Stimulated activated CD8-positive, alpha-beta memory T cell treated with anti-CD3 and anti-CD28 coated beads, Interleukin-7, amount 100 ng/mL, for 24 hours (primary cell): ENCODE measurements at places on chromosomes 7 and 10.

GRCh38 chr7:13110107-13110506 is 422.7 kb downstream of the ARL4A start:
- no peak for DNase-seq

- DNase-seq: no peak
These were observed 72.0 kb upstream of the PARD3 start for GRCh38 chr10:34886906-34887642.

GRCh38 chr10:30782157-30782536 is 152.6 kb upstream of the LYZL2 start:
- DNase-seq: no peak

- DNase-seq: no peak
These were observed 15.9 kb upstream of the IGF2BP3 start for GRCh38 chr7:23486002-23486773.

DNA sequence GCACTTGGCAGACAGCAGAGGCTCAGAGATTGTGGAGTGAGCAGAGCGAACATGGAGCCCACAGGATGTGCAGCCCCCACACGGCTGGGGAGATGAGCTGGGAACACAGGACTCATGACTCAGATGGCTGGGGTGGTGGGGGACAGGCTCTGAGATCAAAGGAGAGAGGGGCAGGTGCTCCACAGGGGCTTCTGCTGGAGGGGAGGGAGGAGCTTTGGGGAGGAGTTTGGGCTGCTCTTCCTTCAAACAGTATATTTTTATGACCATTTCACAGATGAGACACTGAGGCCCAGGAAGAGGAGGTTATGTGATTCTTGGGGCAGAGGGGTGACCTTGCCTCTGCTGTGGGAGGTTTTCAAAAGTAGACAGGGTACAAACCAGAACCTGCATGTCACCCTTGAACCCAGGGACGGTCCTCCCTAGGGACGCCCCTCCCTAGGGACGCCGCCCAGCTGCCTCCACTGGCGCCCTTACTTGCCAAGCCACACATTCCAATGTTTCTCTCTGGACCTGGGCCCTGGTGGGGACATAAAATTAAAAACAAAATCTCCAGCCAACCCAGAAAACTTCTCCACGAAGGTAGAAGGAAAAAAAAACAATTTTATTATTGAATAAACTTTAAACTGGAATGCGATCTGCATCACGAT is 981 bp upstream of the CRYGN start:
- no peak for DNase-seq

DNA sequence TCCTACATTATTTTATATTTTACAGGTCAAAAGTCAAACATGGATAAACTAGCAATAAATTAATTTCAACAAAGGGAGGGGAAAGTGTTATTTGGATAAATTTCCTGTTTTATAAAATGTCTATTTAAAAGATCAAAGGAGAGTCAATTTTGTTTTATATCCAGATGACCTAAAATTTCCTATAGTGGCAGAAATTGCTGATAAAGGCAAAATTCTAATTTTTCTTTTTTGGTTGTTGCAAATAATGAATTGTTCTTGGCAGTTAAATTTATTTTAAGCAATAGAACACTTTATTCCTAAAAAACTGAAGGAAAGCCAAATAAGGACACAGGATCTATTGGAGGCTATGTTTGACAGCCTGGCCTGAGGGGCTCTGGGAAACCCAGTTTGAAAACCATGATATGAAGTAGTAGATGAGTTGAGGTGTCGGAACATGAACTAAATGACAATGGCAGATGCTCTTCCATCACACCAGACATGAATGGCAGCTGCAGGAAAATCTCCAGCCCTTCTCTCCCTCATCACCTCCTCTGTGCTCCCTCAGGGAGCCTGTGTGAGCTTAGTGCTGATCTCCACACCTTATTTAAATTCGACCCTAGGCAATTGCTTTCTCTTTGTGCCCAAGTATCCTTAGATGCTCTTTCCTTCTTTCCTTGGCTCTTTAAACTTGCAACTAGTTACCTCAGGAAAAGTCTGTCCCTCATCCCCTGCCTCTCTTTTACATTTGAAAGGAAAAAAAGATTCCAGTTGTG is 395.0 kb downstream of the THSD7A start:
- no peak for DNase-seq

- DNase-seq: no peak
These were observed 192.2 kb downstream of the NXPH1 start for GRCh38 chr7:8625612-8626011.

- peak; percentile 49 for DNase-seq
These were observed 61.1 kb downstream of the JCAD start for GRCh38 chr10:29998142-29998808.

- DNase-seq: no peak
These were observed 134.4 kb downstream of the DLG5 start for GRCh38 chr10:77792155-77792554.

DNA sequence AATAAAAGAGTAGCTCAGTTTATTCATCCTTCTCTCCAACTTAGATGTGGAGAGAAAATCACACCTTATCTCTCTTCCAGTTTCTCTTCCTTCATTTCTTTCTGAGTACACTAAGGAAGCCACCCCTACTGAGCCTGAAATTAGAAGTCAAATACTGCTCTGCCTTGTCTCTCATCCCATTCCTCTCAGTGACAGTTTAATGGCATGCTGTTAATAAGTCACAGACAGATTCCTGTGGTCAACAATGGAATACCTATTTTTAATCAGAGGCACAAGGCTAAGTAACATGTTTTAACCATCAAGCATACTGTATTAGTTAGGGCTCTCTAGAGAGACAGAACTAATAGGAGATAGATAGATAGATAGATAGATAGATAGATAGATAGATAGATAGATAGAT is 253.2 kb downstream of the HTR7 start:
- DNase-seq: no peak

- no peak for DNase-seq
These were observed 19.6 kb upstream of the SCIN start for GRCh38 chr7:12550956-12551355.

GRCh38 chr7:144713850-144714249 is 122.0 kb downstream of the TPK1 start:
- DNase-seq: no peak

- no peak for DNase-seq
These were observed 22.4 kb upstream of the IFIT1B start for GRCh38 chr10:89355394-89355931.

DNA sequence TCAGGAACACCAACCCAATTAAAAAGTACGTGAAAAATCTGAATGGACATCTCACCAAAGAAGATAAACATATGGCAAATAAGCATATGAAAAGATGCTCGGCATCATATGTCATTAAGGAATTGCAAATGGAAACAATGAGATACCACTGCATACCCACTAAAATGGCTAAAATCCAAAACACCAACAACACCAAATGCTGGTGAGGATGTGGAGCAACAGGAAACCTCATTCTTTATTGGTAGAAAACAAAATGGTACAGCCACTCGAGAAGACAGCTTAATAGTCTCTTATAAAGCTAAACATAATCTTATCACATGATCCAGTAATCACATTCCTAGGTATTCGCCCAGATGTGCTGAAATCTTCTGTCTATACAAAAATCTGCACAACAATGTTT is 13.1 kb downstream of the RSU1 start:
- DNase-seq: no peak

GRCh38 chr7:155154586-155154985 is 84.5 kb downstream of the HTR5A start:
- no peak for DNase-seq

DNA sequence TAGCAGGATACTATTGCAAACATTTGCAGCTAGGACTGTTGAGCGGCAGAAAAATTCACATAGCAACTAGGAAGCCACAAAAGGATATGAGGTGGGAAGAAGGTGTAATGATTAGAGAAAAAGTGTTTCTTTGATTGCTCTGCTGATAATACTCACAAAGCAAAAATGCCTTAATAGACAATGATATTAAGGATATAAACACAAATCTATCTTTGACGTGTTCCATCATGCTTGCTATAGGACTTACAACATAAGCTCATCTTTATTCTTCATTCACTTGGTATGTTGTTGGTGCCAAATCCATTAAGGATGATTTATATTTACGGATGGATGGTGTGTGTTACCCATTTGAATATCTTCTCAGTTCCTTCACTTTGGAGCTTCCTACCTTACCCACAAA is 309.3 kb downstream of the GPR37 start:
- no peak for DNase-seq

GRCh38 chr7:4683043-4683883 is 1.2 kb downstream of the FOXK1 start:
- no peak for DNase-seq

- no peak for DNase-seq
These were observed 37.2 kb downstream of the CYCS start for GRCh38 chr7:25087855-25088254.

DNA sequence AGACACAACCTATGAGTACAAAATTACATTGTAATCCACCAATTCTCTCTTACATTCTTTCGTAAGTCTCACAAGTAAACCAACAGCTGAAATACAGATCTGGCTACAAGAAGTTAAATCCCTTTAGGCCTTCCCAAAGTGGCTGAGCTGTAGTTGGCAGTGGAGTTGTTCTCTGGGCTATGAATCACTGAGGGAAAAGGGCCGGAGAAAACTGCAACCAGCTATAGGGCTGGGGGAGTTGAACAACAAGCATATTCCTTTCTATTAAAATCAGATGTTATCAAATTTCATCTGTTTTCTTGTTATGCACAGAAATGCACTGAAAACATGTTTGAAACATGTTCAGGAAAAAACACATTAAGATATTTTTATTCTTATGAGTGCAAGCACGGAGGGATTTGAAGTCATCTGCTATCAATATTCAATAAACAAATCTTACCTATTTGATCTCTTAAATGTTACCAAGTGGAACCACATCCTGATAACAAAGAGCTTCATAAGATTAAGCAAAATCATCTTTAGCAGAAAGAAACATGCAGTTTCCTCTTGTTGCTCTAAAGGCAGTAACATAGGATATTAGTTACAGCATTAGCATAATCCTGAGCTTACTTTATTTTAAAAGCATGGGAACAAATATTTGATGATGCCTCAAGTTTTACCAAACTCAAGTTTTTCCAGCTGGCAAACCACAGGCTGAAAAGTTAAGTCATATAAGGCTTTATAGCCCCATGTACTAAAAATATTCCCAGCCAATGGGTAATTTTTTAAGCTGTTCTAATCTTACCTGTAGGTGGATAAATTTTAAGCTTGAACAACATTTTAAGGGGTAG is 212.7 kb downstream of the TAX1BP1 start:
- no peak for DNase-seq

DNA sequence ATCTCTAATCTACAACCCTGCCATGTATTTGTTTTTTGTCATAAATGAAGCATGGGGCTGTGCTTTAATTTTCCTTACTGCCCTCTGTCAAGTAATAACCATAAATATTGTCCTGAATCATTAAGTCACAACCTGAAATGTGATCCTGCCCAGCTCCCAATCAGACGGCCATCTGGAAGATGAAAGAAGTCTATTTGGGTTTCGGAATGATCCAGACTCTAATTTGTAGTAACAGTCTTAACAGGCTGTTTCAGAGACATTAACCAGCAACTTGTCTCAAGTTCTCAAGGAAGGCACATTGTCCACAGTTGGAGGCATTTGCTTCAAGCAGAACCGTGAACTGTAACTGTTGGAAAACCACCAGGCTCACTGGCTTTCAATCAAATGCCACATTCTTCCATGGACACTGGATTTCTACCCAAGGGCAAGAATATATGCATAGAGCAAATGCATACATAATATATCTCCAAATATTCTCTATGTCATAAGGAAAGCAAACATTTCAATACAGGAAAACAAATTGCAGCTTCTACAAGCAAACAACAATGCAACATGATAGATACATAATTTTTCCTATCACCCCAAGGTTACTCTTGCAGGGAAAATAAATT is 405.2 kb upstream of the NPVF start:
- DNase-seq: no peak

DNA sequence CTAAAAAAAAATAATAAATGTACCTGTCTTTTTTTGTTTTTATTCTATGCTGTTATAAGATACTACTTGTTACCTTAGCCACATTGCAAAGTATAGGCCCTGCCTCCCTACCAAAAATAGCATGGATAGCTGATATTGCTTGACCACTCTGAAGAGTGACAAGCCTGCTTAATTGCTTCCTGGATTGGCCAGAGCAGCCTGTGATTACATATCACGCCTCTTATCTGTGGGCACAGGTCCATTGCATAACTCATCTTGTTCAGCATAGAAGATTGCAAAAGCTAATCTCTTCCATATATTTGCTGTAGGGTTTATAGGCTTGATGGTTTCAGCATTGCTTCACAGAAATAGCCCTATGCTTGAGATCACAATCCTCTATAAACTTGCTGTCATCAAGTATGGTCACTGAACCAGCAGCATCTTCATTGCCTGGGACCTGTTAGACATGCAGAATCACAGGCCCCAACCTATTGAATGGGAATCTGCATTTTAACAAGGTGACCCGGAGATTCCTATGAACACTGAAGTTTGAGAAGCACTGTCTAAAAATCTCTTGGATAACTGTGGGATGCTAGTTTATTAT is 280.8 kb upstream of the CDC14C start:
- no peak for DNase-seq

GRCh38 chr7:19024261-19024660 is 93.2 kb downstream of the TWIST1 start:
- DNase-seq: no peak

- no peak for DNase-seq
These were observed 11.8 kb upstream of the MIOS start for GRCh38 chr7:7554649-7555575.

DNA sequence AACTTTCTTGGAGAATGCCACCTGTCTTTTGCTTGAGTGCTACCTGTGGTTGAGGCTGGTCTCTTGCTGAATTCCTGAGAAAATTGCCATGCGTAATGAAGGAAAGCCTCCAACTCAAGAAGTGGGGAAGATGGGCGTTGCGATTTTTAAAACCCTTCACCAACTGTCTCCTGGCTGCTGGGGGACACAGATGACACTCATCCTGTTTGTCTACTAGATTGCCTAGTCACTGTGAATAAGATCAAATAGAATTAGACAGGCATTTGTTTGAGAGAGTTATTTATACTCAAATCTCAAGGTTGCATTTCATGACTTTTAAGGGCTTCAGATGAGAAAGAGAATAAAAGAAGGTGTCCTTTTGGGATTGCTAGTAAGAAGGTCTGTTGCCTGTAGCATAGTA is 84.3 kb upstream of the MTPN start:
- DNase-seq: no peak

DNA sequence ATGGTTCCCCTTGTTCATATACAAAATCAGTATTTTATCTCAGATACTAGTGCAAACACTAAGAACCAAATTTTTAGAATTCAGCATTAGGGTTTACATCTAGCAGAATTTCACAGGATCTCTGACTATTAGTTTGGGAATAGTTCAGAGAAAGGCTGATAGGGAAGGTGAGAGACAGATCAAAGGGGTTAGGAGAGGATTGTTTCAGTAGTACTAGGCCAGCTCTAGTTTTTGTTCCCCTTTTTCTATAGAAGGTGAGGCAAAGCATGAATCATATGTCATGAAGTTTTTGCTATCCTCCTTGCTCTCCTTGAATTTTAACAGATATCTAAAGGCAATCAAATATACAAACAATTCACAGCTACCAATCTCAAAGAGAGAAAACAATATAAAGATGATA is 26.1 kb upstream of the CTNNA3 start:
- no peak for DNase-seq

- DNase-seq: no peak
These were observed 7.0 kb downstream of the PSD start for GRCh38 chr10:102411341-102412255.
